ENCODE measurements at places on chromosomes 16 and 17.

DNA sequence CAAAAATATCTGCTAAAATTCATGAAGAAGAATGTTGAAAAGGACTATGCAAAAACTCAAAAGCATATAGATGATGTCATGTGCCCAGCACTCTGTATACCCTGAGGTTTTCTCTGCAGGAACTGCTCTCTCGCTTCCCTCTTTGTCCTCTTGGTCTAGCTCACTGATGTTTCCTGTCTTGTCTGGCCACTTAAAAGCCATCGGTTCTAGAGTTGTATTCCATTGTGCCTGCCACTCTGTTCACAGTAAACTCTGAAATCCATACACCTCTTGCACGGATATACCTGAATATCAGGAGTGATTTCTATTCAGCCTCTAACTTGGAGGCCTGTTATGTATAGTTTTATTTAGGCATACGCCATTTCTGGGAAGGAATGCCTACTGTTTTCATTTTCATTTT is 101.0 kb upstream of the CNTNAP4 start:
- no peak for DNase-seq

DNA sequence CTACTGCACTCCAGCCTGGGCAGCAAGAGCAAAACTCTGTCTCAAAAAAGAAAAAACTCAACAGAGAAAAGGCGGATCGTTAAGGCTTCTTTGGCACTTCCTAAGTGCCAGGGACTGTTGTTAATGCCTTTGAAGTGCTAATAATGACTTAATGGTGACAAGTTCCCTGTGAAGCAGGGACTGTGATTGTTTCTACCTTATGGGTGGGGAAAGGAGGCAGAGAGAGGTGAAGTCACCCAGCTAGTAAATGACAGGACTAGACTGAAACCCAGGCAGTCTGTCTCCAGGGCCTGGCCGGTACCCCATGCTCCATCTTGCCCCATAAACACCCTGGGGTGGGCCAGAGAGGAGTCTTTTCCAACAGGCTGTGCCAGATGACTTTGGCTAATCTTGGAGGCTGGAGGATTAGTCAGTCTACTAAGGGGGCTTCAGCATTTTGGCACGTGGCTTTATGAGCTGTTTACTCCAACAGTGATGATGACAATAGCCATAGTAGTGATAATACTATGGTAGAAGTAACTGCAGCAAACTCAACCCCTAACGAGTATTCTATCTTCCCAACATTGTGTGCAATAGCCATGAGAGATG is 26.9 kb downstream of the ABCC1 start:
- no peak for DNase-seq

DNA sequence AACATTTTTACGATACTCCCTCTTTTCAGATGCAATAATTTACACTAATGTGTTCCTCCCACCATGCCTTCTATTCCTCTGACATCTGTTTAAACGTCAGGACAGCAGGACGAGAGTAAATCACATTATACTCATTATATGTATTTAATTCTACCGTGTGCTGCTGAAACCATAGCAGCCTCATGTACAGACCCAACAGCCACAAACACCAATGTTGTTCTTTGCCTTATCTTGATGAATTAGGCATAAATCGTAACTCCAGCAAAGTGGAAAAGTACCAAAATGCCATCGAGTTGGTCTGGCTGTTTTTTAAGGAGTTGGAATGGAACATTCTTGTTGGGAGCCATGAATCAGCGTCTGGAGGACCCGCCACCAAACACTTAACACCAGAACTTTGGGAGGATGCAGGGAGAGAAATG is 82.9 kb upstream of the FOXF1 start:
- no peak for DNase-seq

- no peak for DNase-seq
Measured at GRCh38 chr16:717450-718245, 2.7 kb downstream of the METRN start.

GRCh38 chr16:66695935-66696668 is 441 bp downstream of the CMTM4 start:
- DNase-seq: no peak

DNA sequence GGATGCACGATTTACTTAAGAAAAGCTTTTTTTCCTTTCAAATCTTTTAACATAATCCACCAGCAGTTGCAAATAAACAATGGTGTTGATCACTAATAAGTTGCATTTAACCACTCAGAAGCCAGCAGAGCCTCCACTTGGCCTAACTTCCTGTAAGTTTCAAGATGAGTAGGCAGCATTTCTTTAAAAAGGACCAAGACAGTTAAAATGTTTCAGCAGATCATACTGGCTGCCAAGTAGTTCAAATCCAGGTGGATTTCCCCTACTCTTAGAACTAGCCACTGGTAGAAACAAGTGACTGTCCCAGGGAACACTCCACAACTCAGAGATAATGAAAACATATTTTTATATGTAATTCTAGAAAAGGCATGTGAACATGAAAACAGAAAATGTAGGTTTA is 17.0 kb upstream of the RFFL start:
- no peak for DNase-seq

GRCh38 chr16:61105544-61105943 is 930.7 kb downstream of the CDH8 start:
- no peak for DNase-seq

DNA sequence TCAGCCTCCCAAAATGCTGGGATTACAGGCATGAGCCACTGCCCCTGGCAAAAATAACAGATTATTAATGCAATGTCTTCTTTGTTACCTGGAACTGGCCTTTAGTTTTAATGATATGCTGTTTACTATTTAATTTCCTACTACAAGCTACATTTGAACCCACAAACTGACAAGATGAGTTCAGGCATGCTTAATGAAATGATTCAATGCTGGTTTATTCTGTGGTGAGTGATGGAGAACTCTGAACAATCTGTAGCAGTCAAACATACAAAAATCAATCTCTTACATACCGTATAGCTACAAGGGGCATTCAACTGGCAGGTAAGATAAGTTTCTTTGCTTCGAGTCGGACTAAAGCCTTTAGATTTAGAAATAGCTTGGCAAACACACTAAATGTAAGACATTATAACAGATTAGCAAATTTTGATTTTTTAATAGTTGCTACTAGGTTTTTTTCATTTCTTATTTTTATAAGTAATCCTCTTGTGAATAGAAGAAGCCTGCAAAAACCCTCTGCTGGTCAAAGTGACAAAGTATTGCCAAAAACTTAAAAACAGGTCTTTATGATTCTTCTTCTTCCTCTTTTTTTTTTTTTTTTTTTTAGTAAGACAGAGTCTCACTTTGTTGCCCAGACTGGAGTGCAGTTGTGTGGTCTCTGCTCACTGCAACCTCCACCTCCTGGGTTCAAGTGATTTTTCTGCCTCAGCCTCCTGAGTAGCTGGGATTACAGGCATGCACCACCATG is 138.5 kb downstream of the SSH2 start:
- no peak for DNase-seq

DNA sequence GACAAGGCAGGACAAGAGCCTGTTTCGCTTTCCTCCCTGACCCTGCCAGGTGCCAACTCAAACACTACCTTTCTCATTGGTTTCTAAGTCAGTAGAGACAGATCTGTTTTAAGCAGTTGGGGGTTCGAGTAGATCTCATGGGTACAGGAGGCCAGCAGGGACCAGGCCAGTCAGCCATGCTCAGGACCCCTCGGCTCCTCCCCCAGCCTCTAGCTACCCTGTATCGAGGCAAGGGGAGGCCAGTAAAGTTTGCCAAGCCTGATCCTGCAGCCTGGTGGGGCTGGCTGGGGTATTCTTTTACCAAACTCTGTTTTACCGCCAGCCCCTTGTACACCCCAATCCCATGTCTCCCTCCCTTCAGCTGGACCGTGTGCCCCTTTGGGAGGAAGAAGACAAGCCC is 26.6 kb downstream of the OR1D5 start:
- no peak for DNase-seq

GRCh38 chr16:58124601-58124915 is 4.6 kb downstream of the CFAP20 start:
- DNase-seq: no peak

DNA sequence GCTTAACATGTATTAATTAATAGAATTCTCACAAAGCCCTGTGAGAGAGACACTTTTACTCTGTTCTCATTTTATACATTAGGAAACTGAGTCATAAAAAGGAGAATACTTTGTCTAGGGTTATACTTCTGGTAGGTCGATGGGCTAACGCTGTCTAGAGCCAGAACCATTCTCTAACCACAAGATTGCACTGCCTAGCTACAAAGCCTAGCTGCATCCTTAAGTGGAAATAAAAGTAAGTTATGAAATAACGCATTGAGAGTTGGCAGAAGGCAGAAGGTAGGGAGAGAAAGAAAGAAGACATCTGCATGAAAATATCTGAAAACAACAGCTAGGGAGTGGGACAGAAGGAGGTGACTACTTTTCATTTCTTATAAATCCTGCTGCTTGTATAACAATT is 33.2 kb downstream of the IRX6 start:
- DNase-seq: no peak

- DNase-seq: no peak
Measured at GRCh38 chr17:79213305-79213704, 138.7 kb downstream of the ENGASE start.

- DNase-seq: no peak
Measured at GRCh38 chr17:80986816-80987475, 4.7 kb upstream of the CHMP6 start.

- no peak for DNase-seq
Measured at GRCh38 chr17:80254396-80255251, 6.0 kb upstream of the RNF213 start.

GRCh38 chr17:42476411-42476810 is 17.7 kb downstream of the ATP6V0A1 start:
- DNase-seq: no peak

DNA sequence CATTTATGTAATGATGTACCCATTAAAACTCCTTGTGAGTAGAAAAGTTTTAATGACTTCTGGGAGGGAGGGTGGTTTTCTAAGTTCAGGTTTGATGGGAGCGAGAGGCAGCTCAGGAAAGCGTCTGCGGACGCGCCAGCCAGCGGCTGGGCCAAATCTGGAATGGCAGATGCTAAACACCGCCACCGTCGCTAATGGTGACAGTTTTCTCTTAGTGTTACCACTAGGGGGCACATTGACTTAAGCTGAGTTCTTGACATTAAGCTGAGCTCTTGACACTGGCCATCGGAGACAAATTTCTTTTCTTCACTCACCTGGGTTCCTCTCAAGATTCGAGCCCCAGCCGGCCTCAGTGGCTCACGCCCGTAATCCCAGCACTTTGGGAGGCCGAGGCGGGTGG is 6.7 kb downstream of the TRPV1 start:
- DNase-seq: peak; percentile 11

DNA sequence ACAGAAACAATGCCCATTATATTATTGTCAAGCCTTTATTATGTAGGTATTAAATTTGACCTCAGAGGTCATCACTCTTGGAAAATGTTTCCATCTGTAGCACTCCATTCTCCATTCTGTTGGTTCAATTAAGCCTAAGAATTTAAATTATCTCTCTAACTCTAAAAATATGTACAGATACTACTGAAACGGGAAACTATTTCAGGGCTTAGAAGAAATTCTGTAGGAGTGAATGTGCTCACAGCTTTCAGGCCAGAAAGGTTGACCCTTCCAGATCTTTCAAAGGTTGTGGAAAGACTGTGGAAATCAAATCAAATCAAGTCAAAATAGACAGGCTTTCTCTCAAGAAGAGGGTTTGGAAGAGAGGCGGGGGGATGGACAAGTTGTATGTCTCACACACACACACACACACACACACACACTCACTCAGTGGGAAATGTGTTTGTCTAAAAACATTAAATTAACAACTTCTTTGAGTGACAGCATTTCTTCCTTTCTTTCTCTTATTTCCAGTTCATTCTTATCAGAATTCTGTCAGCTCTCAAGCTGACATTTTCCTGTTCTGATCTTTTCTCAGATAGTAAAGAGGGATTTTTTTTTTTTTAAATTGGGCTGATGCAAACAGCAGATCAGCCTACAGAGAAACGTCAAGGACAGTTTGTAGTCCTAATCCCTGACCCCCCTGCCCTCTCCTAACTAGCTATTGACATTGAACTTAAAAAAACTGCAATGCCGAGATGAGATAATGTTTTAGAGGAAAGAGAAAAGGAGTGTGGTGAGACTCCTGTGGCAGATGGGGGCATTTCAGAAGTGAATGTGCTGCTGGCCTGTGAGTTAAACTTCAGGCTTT is 139.0 kb upstream of the ZFHX3 start:
- DNase-seq: no peak

DNA sequence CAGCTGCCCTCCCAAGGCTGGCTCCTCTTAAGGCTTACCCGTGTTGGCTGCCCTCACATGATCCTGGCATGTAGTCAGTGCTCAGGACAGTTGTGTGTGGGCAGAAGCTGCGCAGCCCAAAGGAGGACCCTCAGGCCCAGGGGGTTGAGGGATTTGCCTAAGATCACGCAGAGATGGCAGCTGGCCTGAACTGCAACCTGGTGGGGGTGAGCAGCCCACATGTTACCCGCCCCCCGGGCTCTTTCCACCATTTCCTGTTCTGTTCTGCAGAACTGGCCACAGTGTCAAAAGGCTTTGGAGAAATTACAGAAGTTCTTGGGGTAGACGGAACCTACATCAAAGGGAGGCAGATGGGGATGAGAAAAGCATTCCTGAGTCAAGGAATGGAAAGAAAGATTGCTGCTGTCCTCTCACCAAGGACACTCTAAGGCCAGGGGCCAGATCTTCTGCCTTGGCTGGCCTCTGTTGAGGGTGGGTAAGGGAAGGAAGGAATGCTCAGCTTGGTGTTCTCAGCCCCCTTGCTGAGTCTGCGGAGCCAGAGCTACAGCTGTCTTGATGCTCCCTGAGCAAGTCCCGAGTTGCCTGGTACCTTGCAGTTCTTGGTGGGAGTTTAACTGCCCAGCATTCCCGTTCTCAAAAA is 53.0 kb downstream of the EPN2 start:
- no peak for DNase-seq

- no peak for DNase-seq
Measured at GRCh38 chr17:64527914-64528313, 21.1 kb downstream of the CEP95 start.

GRCh38 chr16:11312718-11313492 is 31.8 kb upstream of the PRM1 start:
- peak; percentile 54 for DNase-seq

DNA sequence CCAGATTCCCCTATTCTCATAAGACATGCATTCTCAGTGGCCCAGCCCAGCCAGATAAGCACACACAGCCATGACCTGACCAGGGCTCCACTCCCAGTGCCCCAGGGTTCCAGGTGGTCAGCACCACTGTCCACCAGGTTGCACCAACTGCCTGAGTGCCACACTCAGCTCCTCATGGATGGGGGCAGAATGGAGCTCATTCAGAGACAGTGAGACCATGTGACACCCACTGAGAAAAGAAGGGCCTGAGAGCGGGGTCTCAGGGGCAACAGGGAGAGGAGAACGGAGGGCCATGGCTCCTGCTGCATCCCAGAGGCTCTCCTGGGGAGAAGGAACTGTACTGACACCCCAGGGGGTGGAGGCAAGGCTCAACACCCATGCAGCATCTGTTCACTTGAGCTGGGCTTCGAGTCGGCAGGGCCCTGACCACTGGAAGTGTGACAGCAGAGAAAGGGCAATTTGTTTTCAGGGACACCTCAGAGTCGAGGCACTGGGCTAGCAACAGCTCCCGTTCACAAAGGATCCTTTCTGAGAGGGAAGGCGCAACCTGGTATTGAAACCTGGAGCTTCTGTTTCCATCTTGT is 18.7 kb upstream of the SLC38A8 start:
- no peak for DNase-seq
